Stimulated activated CD8-positive, alpha-beta memory T cell treated with anti-CD3 and anti-CD28 coated beads, Interleukin-4, amount 100 ng/mL, for 1 hour (primary cell): ENCODE measurements at places on chromosomes 2 and 18.

- no peak for DNase-seq
These were observed 74.0 kb downstream of the CERS6 start for GRCh38 chr2:168529900-168530561.

DNA sequence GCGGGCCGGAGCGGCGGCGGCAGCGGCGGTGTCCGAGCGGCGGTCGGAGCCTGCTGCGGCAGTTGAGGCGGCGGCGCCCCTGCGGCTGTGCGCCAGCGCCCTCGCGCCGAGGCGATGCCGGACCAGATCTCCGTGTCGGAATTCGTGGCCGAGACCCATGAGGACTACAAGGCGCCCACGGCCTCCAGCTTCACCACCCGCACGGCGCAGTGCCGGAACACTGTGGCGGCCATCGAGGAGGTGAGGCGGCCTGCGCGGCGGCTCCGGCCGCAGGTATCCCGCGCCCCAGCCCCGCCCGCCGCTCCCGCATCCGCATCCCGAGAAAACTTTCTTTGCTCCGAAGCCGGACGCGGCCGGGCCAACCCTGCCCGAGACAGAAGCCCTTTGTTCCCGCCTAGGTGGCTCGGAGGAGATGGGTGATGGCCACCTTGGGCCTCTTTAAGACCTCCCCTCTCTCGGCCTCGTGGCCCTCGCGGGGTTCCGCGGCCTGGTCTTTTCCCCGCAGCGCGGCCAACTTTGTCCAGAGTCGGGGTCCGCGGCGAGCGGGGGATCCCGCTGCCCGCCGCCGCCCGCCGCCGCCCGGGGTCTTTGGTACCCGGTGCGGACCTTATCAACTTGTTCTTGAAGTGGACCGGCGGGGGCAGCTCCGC, 504 bp downstream of the ASAP2 start:
- DNase-seq, result no peak

- DNase-seq, result no peak
These were observed 147.5 kb upstream of the DAPL1 start for GRCh38 chr2:158647436-158648231.

DNA sequence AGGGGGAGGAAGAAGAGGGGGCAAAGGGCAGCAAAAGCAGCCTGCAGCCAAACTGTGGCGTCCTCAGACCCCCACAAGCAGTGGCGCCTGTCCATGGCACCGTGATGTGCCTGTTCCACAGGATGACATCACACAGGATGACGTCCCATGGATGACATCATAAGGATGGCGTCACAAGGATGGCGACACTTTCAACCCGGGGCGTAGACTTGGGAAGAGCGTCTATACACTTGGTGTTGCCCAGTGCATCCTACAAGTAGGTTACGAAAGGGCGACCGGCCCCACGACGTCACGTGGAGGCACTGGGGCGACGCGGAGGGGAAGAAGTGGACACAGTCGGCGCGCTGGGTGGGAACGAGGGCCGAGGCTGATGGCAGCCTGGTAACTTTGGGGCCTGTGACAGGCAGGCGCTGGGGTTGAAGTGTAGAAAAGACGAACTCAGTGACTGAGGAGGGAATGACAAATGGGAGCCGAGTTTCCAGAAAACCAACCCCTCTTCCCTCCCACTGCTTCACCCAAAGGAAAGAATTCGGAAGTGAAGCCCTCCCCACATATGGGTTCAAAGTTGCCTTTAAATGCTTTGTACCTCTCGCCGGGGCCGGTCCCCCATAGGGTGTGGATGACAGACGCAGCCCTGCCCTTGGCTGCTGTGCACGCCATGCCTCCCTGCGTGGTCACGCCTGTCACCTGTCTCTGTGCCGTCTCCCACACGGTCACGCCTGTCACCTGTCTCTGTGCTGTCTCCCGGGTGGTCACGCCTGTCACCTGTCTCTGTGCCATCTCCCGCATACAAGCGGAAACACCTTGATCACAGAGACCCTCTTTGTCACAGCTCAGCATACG, 13.4 kb upstream of the KCNG2 start:
- no peak for DNase-seq

GRCh38 chr2:79638410-79638809, 125.6 kb downstream of the CTNNA2 start:
- DNase-seq, result no peak

DNA sequence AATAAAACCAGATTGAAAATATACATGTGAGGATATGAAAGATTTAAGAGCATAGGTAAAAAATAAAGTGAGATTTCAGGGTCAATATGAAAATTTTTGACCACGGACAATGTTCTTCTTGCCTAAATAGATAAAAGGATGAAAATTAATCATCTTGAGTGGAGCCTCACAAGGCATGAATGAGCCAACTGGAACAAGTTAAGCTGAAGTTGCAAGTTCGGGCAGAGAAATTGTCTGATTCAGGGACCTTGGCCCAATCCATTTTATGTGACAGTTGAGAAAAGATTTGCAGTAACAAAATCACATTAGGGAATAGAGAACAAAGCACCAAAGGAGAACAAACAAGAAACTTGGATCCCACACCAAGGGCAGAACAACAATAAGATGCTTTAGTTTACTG, 305.3 kb downstream of the TMX3 start:
- DNase-seq, result no peak

DNA sequence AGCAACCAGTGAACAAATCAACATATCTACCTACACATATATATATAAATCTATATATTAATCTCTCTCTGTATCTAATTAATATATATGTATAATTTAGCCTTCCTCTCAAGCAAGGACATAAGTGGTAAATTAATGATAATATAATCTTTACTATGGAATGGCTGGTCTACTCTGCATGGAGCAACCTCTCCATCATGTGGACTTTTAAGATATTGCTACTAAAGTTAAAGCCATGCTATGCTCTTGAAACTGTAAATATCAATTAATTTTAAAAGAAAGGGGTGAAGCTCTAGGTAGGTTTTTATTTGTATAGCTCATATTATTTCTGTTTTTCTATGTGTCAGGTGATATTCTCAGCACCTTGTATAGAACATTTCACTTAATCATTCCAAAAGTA, 147.0 kb downstream of the PPP1R1C start:
- no peak for DNase-seq

DNA sequence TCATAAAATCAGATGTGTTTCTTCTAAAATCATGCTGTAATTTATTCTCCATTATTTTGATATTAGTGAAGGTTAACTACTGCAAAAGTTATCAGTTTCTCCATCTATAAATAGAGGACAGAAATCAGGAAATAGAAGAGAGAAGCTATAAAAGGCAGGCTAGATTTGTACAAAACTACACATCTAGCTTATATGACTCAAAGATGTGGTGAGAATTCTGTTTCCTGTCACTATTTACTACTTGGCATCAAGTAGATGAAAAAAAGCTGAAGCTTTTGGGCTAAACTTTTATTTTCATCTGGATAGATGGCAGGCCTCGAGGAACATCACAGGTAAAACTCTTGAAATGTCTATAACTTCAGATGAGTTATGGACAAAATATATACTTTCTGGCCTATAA, 49.8 kb upstream of the NAB1 start:
- DNase-seq, result no peak

DNA sequence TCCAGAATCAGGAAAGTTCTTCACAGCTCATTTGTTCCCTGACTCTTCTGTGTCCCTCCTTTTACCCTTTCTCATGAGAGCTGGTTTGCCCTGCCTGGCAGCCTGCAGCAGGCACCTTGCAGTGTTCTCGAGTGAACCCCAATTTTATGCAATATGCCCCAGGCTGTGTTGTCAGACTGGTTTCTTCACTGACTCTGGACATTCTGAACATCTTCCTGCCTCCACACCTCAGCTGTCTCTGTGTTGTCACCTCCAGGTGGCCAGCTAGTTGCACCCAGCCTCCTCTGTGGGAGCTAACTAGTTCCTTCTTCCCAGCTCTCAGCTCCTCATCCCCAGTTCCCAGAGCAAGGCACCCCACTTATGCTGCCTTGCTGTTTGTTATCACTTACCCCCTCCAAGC, 5.5 kb downstream of the SETBP1 start:
- DNase-seq, result no peak

DNA sequence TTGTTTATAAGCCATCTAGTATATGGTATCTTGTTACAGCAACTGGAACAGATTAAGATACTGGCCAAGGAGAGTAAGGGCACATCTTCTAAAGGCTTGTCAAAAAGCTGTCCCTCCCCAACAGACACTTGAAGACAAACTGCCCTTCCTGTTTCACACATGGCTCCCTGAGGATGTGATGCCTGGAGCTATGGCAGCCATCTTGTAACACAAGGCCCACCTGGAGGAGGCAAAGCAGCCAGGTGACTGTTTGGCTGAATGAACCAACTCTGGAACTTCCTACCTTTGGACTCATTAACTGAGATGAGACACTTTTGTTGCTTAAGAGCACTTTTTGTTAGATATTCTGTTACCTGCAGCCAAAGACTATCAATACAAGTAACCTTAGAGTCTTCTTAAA, 54.4 kb downstream of the SNORC start:
- no peak for DNase-seq

DNA sequence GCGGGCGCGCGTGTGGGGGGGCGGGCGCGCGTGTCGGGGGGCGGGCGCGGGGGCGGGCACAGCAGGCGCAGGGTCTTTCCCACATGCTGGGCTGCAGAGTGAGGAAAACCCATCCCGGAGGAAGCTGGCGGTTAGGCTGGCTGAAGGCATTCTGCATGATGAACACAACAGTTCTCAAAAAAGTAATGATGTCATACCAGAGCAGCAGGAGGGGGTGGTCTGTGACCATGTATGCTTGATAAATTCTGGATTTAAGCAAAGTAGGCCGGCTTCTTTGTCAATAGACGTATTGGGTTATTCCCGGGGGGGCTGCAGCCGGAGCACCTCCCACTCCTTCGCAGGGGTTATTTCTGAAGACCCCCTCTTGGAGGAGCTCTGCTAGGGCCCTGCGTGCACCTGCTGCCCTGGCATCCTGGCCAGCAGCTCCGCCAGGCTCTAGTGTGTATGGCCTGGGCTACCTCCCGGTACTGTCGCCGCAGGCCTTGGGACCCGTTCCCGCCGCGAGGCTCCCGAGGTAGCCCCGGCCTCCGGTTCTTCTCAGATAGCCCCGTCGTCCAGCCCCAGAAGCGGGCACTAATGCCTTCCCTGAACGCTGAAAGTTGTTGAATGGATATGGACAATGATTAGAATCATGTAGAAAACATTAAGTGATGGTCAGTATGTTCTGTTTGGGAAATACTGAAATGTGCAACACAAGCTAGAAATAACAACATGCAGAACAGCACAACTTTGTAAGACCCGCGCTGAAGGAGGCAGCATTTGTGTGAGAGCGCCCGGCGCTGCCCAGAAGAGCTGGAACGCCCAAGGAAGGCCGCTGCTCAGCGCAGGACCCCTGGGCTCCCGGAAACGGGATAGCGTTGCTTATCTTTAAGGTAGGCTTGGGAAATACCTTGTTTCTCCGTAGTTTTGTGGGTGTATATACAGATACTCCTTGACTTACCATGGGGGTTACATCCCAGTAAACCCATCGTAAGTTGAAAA, 101.4 kb upstream of the RAB6C start:
- no peak for DNase-seq

DNA sequence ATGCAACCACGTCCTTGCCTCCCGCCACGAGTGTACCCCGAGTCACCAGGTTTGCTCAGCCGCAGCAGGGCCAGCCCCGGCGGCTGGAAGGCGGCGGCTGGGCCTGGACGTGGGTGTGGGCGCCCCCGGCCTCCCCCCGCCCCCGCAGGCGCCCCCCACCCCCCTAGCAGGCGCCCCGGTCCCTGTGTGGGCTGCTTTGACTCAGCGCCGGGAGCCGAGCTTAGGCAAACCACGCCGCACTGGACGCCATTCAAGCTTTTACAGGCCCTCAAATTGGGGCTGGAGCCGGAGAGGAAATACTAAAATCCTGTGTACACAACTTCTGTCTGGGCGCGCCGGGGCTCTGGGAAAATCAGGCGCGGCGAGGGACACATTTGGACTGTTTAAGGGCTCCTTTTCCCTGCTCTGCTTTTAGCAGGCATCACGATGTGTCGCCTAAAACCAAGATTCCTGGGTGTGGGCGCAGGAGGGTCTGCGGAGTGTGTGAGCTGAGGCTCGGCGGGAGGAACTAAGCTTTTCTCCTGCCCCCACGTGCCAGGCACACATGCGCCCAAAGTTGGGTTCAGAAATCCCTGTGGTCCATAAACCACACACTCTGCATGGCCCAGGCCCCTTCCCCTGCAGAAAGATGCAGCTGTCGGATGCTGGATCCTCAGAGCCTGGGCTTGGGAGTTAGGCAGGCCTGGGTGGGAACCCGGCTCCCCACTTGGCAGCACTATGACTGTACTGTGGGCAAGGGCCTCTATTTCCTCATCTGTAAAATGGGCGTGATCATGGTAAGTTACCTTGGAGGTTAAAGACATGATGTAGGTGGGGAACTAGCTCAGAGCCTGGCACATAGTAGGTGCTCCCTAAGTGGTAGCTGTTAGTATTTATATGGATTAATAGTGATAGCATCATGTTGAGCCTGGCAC, 57.6 kb downstream of the ATOH8 start:
- no peak for DNase-seq

- DNase-seq, result no peak
These were observed 56.3 kb upstream of the LAPTM4A start for GRCh38 chr2:20107776-20108175.

GRCh38 chr2:108564510-108564909, 30.2 kb downstream of the LIMS1 start:
- DNase-seq, result no peak
